GM23248 (cell line): ENCODE measurements at places on chromosomes 13 and 19. TPM values are rescaled to one million over a fixed set of nuclear protein-coding genes. Genes with fewer than 3 reads are reported as not detected.

DNA sequence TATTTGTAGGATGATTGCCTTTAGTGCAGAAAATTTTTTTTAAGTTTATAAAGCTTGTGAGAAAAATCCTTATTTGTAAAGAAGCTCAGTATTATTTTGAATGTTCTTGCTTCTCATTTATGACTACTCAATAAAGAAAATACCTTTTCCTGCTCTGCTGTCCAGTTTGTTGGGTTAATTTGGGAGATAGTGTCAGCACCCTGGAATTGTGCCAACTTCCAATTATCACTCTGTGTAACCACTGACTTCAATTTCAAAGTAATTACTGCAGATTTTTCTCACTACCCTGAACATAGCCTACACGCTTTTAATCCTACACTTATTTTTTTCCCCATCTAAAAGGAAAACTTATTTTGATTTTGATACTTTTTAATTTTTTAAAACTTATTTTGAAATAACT is 93.1 kb downstream of the GGACT start:
- no peak for DNase-seq

DNA sequence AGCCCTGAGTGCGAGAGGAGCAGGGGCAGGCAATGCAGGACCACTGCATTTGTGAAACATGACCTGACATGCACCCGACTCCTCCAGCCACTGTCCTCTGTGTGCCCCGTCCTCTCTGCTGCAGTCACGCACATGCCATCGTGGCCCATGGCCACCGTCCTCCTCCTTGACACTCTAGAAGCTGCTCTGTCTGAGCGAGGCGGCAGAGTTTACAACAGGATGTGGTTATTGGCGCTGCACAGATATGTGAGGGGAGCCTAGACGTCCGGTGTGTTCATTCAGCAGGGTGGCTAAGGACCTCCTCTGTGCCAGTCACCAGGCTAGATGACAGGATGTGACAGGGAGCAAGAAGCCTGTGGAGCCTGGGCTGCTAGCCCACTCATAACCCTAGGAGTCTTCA is 277.8 kb downstream of the FOXO1 start:
- DNase-seq, result no peak

Gene TEKTIP1
- polyA plus RNA-seq, result 0.33 TPM in 1 of 2 replicates, not detected in the other

DNA sequence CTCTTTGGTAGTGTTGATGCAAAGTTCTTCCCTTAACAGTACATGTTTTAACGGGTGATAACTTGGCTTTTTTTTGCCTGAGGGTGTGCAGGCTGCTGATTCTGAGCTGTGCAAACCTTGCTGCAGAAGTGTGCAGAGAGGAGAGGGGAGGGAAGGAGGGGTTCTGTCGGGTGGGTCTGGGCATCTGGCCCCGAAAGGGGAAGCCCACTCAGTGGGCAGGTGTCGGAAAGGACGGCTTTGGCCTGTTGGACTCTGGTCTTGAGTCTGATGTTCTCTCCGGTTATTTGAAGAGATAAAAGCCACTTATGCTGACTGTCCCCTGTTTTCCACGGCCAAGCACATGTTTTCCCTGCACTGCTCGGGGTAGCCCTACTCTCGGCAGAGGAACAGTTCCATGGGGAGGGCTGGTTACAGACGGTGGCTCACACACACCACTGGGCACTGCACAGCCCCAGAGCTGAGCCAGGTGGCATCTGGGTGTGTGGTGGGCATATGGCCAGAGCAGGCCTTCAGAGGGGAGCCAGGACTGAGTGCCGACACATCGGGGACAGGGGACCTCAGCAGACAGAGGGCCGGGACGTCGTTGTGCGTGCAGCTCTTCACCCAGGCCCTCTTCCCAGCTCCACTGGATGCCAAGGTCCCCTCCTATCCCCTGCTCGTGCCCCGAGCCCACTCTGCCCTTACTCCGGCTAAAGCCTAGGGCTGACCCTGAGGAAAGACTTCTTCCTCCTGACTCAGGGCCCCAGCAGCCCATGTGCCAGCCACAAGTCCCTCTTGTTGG is 93.2 kb downstream of the TEX29 start:
- DNase-seq, result no peak

GRCh38 chr13:77991003-77991402 is 72.4 kb upstream of the EDNRB start:
- no peak for DNase-seq

Gene LRRC4B
- polyA plus RNA-seq, result not detected in 2 replicates

GRCh38 chr13:51058461-51059167 is 52.5 kb downstream of the C13orf42 start:
- no peak for DNase-seq

- no peak for DNase-seq
Measured at GRCh38 chr13:43298816-43299215, 275.4 kb downstream of the DNAJC15 start.

GRCh38 chr13:99687723-99688397 is 186.6 kb downstream of the TM9SF2 start:
- no peak for DNase-seq

GRCh38 chr13:91986761-91987483 is 588.5 kb downstream of the GPC5 start:
- no peak for DNase-seq

Gene ERCC5
- 44.6 and 49.2 TPM in 2 replicates for polyA plus RNA-seq

DNA sequence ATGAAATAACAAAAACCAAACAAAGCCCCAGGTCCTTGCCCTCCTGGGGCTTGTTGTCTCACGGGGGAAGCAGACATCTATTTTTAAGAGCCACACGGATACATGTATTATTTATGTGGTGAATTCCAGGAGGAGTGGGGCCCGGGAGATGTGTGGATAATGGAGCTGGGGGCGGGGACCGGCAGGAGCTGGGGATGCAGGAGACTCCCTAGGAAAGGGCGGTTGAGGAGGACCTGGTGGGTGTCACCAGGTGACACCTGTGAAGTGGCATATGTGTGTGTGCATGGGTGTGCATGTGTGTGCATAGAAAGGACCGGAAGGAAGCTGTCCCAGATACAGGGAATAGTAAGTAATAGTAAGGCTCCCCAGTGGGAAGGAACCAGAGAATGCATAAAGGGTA is 148.9 kb downstream of the URI1 start:
- DNase-seq, result no peak
